ENCODE measurements at places on chromosomes 3 and 15.
A peak's percentile ranks its signal among the peaks of the same experiment; 100 is the strongest.

DNA sequence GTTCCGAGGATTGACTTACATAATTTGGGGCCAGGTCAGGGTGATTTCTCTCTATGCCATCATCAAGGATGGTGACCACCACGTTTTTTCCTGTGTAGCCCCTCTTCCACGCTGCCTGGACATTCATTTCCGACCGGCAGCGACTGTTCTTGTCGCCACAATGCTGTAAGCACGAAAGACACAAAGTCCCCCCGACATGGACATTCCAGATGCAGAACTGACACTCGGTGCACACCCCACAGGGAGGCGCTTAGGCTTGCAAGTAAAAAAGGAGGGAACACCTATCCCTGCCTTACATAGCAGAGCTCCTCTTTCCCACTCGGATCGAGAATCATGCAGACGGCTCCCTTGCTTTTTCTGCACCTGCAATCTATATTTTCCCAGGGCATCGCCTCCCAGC lies 58.2 kb downstream of the PCSK6 start:
- DNase-seq: no peak

- no peak for DNase-seq
Observed at GRCh38 chr3:184807549-184807948, 4.4 kb upstream of the VPS8 start.

DNA sequence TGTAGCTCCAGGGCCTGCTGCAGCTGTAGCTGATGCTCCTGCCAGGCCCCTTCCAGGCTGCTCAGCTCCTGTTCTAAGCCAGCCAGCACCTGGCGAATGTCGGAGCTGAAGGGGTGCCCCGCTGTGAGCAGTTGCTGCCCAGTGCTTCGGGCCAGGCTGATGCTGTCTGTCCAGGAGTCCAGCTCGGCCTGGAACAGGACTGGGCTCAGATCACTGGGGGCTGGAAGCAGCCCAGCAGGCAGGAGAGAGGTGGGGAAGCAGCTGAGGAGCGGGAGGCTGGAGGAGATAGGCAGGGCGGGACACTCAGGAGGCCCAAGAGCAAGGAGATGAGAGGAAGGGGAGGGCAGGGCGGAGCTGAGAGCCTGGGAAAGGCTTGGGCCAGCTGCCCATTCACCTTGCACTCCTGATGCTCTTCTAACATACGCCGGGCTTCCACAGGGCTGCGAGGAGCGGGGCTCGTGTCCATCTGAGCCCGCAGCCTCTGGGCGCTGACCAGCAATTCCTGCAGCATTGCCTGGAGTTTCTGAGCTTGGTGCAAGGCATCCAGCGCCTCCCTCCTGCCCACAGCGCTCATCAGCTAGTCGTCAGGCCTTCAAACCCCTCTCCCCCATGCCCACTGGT lies 23.2 kb downstream of the PLA2G4B start:
- no peak for DNase-seq

- no peak for DNase-seq
Observed at GRCh38 chr3:5531039-5531438, 343.5 kb downstream of the EDEM1 start.

DNA sequence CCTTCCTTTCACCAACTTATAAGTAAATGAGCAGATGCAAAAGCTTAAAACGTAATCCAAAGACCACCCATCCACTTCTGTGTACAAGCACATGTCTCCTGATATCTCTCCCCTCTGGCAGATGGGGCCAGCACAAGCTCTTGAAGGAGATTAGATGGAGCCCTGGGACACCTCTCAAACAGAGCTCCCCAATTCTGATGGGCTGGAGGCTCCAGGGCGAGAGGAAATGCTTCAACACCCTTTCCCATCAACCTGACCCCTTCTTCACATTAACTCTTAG lies 73.2 kb downstream of the MB21D2 start:
- DNase-seq: no peak

GRCh38 chr3:73694983-73695757 lies 70.4 kb upstream of the PDZRN3 start:
- DNase-seq: no peak

GRCh38 chr3:138724443-138724842 lies 110.3 kb downstream of the PIK3CB start:
- DNase-seq: no peak

DNA sequence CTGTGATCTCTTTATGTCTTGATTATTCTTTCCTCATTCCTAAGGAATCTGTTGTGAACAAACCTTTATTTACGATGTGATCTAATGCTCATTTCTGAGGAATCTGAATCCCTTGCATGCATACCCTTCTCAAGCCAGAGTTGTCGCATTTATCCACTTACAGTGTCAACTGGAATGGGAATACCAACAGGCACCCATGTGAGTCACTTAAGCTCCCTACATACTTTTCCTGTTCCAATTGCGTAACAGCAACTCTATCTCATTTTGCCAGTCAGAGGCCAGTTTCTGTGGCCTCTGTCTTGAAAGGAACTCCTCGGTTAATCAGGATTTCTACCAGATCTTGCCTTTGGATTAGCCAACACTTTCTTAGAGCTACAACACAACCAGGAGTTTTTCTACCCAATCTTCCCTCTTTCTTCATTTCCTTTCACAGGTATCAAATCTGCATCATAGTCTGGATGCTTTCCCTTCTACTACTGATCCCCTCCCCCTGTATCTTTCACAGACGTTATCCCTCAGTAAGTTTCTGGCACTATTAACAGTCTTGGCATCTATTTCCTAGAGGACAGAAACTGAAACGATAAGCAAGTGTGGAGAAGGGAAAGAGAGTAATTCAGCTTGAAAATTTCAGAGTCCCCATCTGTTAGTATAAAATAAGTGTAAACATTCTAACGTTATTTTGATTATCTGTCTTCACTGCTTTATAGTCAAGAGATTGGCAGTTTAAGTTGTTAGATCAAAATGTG lies 66.8 kb upstream of the BCHE start:
- no peak for DNase-seq

- no peak for DNase-seq
Observed at GRCh38 chr3:17550624-17551023, 191.8 kb downstream of the TBC1D5 start.

- no peak for DNase-seq
Observed at GRCh38 chr3:129130291-129130813, 8.7 kb upstream of the RAB43 start.

- DNase-seq: no peak
Observed at GRCh38 chr3:146966124-146966523, 361.0 kb upstream of the PLSCR5 start.

DNA sequence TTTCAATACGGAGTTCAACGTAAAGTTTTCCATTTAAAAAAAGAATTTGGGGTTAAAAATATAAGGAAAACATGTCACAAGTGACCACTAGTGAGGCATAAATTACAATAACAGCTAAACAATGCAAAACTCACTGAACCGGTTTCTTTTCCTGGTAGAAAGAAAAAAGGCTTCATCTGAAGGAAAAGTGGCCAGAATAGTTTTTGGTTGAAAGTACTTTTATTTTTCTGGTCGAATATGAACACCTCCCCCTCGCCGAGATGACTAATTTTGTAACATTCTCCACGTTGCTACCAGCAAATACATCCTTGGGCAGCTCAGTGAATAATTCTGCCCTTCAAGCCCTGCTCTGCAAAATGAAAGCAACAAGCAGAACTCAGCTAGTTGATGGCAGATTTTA lies 3.9 kb upstream of the SRGAP3 start:
- DNase-seq: no peak

- DNase-seq: no peak
Observed at GRCh38 chr3:36650271-36650671, 114.1 kb downstream of the DCLK3 start.

DNA sequence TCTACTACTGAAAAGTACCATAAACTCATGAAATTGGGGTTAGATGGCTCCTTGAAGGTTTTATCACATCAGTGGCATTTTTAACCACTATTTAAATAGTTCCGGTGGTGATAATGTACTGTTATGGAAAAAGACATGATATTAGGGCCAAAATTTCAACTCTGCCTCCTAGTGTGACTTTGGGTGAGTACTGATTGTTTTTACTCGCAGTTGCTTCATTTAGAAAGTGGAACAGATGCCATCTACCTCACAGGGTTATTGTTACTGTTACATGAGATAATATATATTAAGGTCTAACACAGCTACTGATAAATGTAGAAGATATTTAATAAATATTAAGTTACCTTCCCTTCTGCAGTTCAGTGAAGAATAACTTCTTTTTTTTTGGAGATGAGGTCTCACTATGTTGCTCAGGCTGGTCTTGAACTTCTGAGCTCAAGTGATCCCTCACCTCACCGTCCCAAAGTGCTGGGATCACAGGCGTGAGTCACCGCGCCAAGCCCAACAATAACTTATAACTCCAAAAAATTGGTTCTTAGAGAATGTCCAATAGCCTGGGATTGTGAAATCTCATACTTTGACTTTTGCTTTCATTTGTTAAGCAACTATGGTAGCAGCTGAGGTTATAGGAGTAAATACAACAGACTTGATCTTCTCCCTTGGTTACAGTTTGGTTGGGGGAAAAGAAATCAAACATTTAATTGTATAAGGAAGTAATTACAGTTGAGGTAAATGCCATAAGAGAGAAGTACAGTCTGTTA lies 48.3 kb downstream of the MEF2A start:
- peak; percentile 14 for DNase-seq

GRCh38 chr3:152564459-152564858 lies 270.5 kb upstream of the P2RY1 start:
- DNase-seq: no peak

DNA sequence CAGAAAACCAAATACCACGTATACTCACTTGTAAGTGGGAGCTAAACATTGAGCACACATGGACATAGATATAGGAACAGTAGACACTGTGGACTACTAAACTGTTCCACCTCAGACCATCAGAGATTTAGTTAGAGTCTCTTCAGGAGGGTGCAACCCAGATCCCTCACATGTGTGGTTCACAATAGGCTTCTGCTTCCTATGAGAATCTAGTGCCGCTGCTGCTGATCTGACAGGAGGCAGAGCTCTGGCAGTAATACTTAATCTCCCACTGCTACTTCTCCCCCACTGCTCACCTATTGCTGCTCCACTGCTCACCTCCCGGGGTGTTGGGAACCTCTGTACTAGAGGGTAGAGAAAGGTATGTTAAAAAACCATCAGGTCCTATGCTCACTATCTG lies 533.3 kb downstream of the NSUN3 start:
- no peak for DNase-seq

DNA sequence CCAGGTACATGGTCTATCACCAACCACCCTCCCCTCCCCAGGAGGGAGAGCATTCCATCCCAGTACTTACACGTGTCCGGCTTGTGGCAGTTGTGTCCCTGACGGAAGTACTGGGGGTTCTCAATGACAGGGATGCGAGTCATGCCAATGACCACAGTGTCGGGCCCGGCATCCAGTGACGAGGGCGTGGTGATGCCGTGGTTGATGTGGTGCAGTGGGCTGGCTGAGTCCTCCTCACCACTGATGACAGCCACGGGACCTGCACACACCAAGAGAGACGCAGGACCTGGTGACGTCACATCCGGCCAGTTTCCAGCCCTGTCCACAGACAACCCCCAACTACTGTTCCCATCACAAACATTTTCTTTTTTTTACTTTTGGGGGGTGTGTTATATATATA lies 223.8 kb downstream of the NTRK3 start:
- DNase-seq: no peak

DNA sequence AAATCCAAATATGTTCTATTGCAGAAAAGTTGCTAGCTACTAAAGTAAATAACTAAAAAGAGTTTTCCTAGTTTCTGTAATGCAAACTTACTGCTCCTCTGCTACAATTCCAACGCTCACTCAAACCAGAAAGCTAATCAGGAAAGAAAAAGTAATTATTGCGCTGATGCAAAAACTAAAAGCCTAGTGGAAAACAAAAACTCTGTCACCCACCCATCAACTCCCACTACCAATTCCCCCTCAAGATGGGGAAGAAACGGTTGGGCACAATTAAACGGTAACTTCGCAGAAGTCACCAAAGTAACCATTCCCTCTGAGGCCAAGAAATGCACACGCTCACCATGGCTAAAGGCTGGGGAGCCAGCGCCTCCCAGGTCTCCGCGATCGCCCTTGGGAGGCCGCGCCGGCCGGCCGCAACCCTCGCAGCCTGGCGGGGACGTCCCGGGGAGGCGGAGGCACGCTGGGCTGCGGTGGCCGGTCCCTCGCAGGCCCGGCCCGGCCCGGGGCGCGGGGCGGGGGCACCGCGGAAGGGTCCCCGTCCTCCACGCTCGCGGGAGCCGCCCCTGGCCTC lies 684 bp downstream of the SLTM start:
- no peak for DNase-seq
